A549 treated with CpdA at 1 μM for 4 hours (cell line): ENCODE measurements at places on chromosomes 2 and 18. TPM values are rescaled to one million over a fixed set of nuclear protein-coding genes. Genes with fewer than 3 reads are reported as not detected.

Gene CD207
- not detected in 5 replicates for total RNA-seq

Gene MEIS1
- total RNA-seq: 1.5 to 3.9 TPM (median 2.1 TPM) in 5 replicates

Gene ADAM23
- 8.0 to 10.7 TPM (median 10.3 TPM) in 5 replicates for total RNA-seq

Gene CENPA
- 45.4 to 62.8 TPM (median 52.8 TPM) in 5 replicates for total RNA-seq

Gene TDRD15
- not detected in 5 replicates for total RNA-seq

Gene SP9
- total RNA-seq: 2.4 to 4.0 TPM (median 3.3 TPM) in 5 replicates

Gene RBBP8
- total RNA-seq: 21.6 to 36.8 TPM (median 24.2 TPM) in 5 replicates

Gene OSBPL6
- 6.5 to 7.9 TPM (median 7.0 TPM) in 5 replicates for total RNA-seq

Gene TUBB8B
- not detected in 5 replicates for total RNA-seq

Gene HOXD4
- total RNA-seq: 0.36 to 0.50 TPM (median 0.46 TPM) in 4 of 5 replicates, not detected in the other

Gene UGT1A5
- not detected in 5 replicates for total RNA-seq

Gene CDCA7
- total RNA-seq: 37.8 to 45.6 TPM (median 44.7 TPM) in 5 replicates

Gene OR6B3
- total RNA-seq: not detected in 5 replicates

Gene LOXL3
- total RNA-seq: 0.32 to 0.65 TPM (median 0.45 TPM) in 5 replicates

Gene HJURP
- total RNA-seq: 76.9 to 99.6 TPM (median 81.6 TPM) in 5 replicates

Gene TMEM178A
- 0.06 to 0.14 TPM in 2 of 5 replicates, not detected in the others for total RNA-seq

Gene KCNG2
- not detected in 5 replicates for total RNA-seq

Gene ZNF513
- total RNA-seq: 8.9 to 15.6 TPM (median 14.8 TPM) in 5 replicates

Gene LRP1B
- total RNA-seq: 0.02 TPM in 1 of 5 replicates, not detected in the others
